Stimulated activated CD4-positive, alpha-beta T cell treated with anti-CD3 and anti-CD28 coated beads, Interleukin-4, amount 100 ng/mL, for 4 hours (primary cell): ENCODE measurements at places on chromosomes 5 and 9.

DNA sequence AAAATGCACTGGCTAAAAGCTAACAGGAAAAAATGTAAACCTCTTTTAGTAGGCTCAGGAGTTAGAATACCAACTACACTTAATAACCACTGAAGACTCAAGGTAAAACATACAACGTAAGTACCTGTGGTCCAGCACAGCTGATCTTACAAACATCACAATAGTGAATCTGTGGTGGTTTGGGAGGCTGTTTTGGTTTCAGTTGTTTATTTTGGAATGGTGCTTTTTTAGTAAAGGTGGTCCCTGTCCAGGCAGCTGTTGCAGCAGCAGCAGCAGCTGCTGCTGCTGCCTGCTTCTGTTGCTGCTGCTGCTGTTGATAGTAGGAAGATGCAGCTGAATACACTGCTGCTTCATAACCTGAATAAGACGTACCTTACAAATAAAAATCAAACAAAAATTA lies 37.9 kb downstream of the ZFR start:
- no peak for DNase-seq

- no peak for DNase-seq
Measured at GRCh38 chr5:65126542-65127069, 355.1 kb downstream of the ADAMTS6 start.

- DNase-seq = no peak
Measured at GRCh38 chr5:35239911-35240610, 9.8 kb upstream of the PRLR start.

GRCh38 chr9:38000735-38001134 lies 68.3 kb downstream of the SHB start:
- DNase-seq = no peak

DNA sequence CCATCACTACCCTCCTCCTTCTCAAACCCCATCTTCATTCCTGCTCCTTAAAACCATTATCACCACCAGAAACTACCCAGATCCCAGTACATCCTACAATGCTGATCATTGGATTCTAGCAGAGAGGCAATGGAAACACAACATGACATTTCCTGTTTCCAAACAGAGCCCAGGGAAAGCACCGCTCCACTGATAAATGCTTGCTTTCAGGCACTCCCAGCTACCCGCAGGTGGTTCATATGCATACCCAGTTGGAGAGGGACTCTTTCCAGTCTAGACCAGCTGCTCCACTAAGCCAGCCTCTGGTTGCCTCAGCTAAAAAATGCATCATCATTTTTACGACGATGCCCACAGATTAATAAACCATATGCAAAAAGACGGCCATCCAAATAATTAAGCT lies 39.2 kb upstream of the ACO1 start:
- DNase-seq = no peak

DNA sequence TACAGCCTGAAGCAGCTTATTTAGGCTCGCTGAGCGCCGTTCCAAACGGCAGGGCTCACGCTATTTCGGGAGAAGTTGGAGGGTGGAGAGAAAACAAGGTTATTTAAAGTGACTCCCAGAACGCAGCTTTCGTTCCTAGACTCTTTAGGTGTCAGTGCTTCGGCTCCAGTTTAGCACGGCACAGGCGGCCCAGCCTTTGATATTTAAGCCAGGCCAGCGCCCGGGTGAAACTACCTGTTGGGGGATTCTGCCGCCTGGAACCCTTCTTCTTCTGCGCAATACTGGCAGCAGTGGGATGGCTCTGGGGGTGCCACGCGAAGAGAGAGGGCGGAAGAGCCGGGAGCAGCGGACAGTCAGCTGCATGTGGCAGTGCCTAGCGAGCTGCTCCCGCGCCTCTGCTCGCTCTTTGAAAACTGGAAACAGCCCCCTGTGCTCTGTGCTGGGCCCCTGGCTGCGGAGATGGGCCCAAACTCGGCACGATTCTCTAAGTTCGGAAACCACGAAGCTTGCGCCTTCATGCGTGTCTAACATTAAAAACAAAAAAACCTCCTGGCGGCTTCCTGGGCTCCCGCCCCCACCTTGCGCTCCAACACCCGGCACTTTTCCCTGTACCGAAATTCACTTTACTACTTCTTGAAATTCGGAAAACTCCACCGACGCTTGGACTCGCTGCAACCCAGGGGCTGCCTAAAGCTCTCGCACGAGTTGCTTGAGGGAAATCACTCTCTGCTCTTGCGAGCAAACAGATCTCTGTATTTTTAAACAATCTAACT lies 34.6 kb upstream of the NFIB start:
- DNase-seq = no peak

- no peak for DNase-seq
Measured at GRCh38 chr5:37668524-37669047, 171.3 kb downstream of the GDNF start.

GRCh38 chr5:17221843-17222636 lies 4.6 kb downstream of the BASP1 start:
- no peak for DNase-seq

DNA sequence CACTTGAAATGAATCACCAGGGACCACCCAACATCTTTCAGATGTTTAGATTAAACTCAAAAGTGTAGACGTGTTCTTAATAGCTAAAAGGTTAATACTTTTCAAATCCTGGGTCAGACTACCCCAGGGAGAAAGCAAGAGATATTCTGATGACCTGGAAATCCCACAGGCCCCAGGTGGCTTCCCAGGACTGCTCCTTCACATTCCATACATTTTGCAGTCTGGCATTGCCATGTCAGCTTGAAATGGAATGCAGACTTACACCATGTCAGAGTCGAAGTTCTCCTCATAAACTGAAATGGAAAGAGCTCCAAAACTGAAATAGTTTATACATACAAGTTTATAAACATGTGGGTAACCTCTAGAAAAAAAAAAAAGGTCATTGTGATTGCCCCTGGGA lies 61.5 kb downstream of the TMEM167A start:
- no peak for DNase-seq
